ENCODE measurements at places on chromosomes 1 and 21.
A peak's percentile ranks its signal among the peaks of the same experiment; 100 is the strongest.

DNA sequence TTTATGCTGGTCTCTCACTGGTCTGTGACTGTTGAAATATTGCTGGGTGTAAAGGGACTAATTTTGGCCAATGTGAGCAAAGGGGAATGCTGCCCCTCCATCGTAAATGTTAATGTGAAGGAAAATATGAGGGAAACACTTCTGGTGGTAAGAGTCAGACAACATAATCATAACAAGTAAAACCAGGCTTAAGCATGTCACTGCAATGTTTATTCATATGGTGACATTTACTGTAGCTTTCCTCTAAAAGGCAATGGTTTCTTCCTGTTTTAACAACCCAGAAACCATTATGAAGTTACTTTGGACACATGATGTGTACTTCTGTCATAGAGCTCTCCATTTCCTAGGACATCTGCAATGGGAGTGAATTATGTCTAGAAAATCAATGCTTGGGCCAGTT is 358.0 kb downstream of the LMO4 start:
- no peak for DNase-seq

DNA sequence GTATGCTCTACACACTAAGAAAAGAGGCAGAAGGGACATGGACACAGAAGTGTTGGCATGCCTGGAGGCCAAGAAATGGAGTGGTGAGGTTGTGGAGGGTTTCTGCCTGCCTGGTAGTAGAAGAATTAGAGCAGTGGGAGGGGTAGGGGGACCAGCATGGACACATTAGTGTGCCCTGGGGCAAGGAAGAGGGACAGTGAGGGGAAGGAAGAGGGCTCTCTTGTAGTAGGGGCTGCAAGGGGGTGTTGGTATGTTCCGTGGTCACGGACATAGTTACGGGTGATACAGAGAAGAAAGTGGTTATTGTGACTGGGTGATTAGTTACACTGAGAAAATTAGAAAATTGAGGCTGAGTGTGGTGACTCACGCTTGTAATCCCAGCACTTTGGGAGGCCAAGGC is 23.3 kb downstream of the LEMD1 start:
- DNase-seq = no peak

- no peak for DNase-seq
Measured at GRCh38 chr1:14109276-14109635, 409.3 kb downstream of the PRDM2 start.

DNA sequence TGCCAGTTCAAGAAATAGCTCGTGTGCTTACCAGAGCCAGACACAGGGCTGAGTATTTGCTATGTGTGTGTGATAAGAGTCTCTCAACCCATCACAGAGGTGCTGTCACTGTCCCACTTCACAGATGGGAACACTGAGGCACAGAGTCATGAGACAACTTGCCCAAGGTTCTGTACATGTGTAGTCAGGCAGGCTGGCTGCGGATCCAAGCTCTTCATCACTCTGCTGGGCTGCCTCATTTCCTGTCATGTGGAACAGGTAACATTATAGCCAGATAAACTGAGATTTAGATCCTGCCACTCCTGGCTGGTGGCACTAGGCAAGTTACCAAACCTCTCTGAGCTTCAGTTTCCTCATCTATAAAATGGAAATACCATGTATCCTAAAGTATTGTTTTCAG is 77.8 kb downstream of the ITPKB start:
- no peak for DNase-seq

GRCh38 chr1:204075890-204076846 is 3.3 kb downstream of the SOX13 start:
- DNase-seq = no peak

DNA sequence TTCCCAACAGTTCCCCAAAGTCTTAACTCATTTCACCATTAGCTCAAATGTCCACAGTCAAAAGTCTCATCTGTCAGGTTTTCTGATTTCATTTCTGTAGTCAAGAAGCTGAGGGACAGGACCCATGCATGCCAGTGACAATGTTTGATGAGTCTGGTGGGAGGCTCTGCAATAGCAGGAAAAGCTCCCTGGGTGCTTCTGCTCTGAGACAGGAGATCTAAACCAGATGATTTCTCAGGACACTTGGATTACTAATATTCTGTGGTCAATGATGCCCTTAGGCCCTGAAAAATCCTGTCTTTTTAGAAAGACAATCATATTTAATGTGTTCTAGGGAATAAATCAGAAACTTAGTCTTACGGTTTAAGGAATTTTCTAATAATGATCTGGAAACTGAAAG is 56.4 kb downstream of the PCBP3 start:
- no peak for DNase-seq

- no peak for DNase-seq
Measured at GRCh38 chr1:65832296-65832695, 39.6 kb downstream of the PDE4B start.

- DNase-seq = peak; percentile 1
Measured at GRCh38 chr1:101479945-101480344, 243.1 kb downstream of the S1PR1 start.

DNA sequence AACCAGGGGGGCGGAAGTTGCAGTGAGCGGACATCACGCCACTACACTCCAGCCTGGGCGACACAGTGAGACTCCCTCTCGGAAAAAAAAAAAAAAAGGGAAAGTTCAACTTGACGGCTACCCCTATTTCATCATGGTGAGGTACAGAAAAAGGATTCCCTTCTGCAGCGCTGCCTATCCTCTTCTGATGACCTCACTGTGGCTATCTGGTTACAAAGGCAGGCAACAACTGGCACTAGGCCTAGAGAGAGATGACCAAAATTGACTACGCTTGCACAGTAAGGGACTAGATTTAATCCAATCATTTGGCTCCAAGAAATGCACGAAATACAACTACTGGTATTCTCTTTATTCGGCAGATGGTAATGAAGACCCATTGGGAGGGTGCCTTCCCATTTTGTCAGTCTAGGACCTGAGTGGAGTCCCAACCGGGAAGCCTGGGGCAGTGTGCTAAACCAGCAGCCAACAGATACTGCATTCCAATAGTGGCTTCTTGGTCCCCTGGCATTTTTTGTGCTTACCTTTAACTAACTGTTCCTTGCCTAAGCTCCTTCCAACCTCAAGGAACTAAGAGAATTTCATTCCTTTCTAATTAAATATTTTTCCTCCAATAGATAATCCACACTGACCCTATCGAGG is 36.6 kb downstream of the ITPKB start:
- no peak for DNase-seq

GRCh38 chr1:62325681-62326080 is 6.4 kb upstream of the KANK4 start:
- no peak for DNase-seq

GRCh38 chr1:32780628-32781234 is 36.4 kb downstream of the YARS1 start:
- DNase-seq = no peak

DNA sequence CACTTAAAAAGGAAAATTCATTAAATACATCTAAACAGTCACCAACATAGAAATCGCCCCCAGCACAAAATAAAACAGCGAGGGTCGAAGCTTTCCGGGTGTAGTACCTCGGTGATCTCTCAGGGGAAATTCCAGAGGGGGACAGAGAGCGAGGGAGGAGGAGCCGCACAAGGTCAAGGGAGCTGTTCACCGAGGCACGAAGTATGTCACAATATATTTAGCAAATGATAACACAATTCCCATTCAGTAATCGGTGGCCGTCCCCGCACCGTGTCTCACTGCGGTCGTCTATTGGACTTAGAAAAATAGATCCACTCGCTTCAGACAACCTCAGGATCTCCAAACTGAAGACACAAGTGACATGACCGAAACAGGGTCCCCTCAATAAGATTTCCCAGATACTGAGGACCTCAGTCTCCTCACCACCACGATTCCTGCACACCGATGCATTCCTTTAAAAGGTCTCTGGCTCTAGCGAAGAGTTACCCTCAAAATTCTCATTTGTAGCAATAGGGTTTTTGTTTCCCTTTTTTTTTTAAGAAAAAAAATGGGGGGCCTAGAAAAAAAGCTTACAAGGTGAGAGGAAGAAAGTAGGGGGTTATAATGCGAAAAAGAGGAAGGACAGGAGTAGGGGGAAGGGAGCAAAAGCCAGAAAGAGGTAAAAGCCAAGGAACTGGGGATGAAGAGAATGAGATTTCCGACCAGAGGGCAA is 1.1 kb downstream of the LPGAT1 start:
- DNase-seq = peak; percentile 34

- DNase-seq = peak; percentile 59
Measured at GRCh38 chr1:66503841-66504470, 30.0 kb upstream of the SGIP1 start.

DNA sequence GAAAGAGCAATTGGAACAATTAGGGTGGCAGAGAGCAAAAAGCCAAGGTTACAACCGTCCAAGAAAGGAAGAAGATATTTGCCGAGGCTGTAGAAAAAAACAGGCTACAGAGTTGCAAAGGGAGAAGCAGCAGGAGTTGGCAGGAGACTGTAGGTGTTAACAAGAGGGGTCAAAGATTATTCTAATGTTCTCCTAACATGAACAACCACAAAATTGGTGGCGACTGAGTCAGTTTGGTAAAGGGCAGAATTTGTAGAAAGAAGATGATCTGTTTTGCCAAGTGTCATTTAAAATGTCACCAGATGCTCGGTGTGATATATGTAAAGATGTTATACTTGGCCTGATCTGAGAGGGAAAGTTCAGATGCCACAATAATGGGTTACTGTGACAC is 401 bp upstream of the PRUNE1 start:
- DNase-seq = no peak

- DNase-seq = no peak
Measured at GRCh38 chr1:981491-981954, 370 bp downstream of the PERM1 start.

GRCh38 chr21:17461014-17461413 is 51.8 kb upstream of the CXADR start:
- no peak for DNase-seq

- DNase-seq = no peak
Measured at GRCh38 chr1:175493321-175494010, 249.9 kb downstream of the TNR start.

DNA sequence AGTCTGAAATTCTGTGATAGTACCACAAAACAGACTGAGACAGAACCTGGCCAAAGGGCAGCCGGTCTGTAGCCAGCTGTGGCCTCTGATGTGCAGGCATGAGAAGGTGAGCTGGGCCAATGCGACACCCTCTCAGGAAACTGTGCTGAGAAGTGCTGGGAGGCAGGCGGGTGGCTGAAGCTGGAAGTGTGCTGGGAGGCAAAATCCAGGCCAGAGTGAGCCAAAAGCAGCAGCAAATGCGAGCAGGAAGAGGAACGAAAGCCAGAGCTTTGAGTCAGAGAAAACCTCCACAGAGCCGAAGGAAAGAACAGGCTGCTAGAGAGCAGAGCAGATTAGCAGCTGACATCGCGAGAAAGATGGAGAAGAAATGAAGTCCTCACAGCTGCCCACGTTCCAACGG is 10.2 kb upstream of the ATP13A2 start:
- DNase-seq = no peak

- DNase-seq = peak; percentile 67
Measured at GRCh38 chr1:27606708-27607238, 2.8 kb upstream of the AHDC1 start.

GRCh38 chr1:31745096-31745945 is 18.8 kb downstream of the ADGRB2 start:
- DNase-seq = peak; percentile 67

DNA sequence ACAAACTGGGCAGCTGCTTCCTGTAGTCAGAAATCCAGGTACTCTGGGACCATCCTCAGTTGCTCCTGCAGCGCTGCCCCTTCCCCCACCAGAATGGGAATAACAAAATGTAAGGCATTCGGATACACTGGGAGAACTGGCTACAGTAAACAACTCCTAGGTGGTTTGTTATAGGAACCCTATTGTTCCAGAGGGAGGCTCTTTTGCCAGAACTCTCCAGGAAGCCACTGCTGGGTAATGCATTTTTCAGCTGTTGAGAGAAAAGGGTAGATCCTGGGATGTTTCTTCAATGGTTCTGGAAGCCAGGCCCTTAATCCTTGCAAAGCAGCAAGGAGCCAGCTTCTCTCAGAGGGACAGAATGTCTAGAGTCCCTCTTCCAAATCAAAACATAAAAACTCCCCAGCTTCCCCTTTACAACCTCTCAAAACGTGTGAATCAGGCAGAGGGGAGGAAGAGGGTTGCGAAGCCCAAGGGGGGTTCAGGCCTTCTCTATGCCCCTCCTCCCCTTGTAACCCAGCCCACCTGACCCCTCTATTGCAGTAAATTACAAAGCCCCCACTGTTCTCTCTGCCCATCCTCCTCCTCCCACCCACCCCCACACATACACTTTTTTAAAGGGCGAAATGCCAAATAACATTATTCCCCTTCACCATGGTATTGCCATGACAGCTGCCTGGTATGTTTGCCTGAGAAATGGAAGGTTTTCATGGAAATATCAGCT is 29.1 kb downstream of the PLPP3 start:
- no peak for DNase-seq

- DNase-seq = no peak
Measured at GRCh38 chr1:67832737-67833601, at the start of gene GNG12. Gene GNG12 (minus strand): TSS chr1:67833467. CDS start chr1:67707686, 125,781 bp downstream.

GRCh38 chr1:214454569-214455396 is 96.6 kb downstream of the PTPN14 start:
- peak; percentile 71 for DNase-seq

DNA sequence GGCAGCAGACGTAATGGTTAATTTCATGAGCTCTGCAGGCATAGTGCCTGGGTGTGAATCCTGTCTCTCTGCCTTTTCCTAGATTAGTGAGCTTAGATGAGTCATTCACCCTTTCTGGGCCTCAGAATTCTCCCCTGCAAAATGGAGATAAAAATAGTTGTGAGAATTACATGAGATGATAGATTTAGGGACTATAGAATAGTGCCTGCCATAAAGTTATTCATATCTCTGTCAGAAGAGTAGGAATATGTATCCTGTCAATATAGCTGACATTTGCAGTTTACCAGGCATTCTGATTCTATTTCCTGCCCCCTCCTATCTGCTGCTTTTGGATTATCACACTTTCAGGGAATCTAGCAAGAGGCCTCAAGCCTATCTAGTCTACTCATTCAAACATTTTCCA is 112.0 kb downstream of the PDE4B start:
- no peak for DNase-seq

DNA sequence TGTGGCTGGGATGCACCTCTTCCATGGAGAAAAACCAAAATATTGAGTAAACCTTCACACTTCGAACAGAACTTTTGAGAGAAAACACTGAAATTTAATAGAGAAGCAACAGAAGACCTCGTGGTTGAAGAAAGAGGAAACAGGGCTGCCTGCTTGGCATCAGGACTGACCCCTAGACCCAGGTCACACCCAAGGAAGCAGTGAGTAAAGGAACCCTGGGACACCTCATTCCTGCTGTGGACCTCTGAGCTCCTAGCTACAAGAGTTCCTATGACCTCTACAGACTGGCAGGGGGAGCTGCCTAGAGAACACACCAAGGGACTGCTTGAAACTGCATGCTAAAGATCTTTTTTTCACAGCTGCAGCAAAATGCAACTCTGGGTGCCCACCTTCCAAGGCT is 67.8 kb downstream of the FASLG start:
- peak; percentile 72 for DNase-seq

All from NB4 (cell line).